ENCODE measurements at places on chromosomes 2 and 18.

- no peak for DNase-seq
These were observed 58.7 kb upstream of the ZNF397 start for GRCh38 chr18:35182151-35182550.

- DNase-seq = no peak
These were observed 654.1 kb upstream of the SYT4 start for GRCh38 chr18:43931439-43931838.

DNA sequence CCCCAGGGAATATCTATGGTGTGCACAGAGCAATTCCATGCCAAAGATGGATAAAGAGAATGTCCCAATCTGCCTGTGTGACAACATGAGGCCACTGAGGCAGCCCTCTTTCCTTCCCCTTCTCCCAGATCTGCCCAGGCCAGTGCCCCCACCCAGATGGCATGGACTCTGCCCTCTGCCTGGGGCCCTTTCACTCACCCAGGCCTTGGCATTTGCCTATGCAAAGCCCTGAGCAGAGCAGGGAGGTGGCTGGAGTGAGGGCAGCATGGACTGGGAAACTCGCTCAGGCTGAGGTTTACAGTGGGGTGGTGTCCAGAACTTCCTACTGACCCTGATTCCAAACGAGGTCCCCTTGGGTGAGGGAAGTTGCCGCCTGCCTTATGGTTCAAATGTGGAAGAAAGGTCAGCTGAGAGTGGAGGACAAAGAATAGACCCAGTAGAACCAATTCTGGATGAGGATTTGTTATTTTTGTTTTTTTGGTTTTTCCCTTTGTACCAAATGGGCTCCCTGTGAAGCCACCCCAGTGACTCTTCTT lies 8.9 kb downstream of the SH2D6 start:
- no peak for DNase-seq

DNA sequence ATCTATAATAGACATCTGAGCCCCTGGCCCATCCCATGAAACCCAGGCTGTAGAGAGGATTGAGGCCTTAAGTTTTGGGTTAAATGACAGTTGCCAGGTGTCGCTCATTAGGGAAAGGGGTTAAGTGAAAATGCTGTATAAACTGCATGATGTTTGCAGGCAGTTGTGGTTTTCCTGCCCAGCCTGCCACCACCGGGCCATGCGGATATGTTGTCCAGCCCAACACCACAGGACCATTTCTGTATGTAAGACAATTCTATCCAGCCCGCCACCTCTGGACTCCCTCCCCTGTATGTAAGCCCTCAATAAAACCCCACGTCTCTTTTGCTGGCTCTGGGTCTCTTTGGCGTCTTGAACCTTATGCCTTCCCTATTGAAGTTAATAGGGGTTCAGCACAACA lies 110.7 kb downstream of the XRCC5 start:
- no peak for DNase-seq

- DNase-seq = no peak
These were observed 311.9 kb downstream of the TXNL1 start for GRCh38 chr18:56326336-56327072.

DNA sequence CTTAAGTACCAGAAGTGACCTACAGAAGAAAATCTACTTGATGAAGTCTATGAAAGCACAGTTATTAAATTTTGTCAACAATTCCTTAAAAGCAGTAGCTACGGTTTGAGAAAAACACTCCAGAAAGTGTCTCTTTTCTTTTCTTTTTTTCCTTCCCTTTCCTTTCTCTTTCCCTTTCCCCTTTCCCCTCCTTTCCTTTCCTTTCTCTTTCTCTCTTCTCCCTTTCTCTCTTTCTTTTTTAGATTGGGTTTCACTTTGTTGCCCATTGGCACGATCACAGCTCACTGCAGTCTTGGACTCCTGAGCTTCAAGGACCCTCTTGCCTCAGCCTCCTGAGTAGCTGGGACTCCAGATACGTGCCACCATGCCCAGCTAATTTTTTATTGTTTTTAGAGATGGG lies 2.6 kb upstream of the ALMS1 start:
- no peak for DNase-seq

GRCh38 chr2:211837706-211838105 lies 700.9 kb downstream of the ERBB4 start:
- no peak for DNase-seq

- DNase-seq = no peak
These were observed 28.8 kb upstream of the NEDD4L start for GRCh38 chr18:58015065-58015780.

GRCh38 chr2:127901339-127902056 lies 15.7 kb upstream of the AMMECR1L start:
- DNase-seq = no peak

DNA sequence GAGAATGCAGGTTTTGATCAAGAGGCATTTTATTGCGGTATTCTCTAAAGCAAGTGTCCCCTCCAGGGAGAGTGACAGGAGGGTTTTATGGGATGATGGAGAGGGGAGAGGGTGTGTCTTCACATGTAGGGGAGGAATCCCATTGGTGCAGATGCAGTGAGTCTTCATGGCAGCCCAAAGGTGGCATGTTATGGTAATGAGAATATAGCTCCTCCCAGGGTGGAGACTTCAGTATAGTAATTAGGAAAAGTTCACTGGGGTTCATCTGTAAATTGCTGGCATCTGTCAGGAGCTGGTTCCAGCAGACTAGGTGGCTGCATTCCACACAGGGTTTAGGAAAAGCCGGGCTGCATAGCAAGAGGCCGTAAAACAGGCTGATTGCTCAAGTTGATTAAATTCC lies 230.7 kb upstream of the CCDC68 start:
- no peak for DNase-seq

- no peak for DNase-seq
These were observed 78.5 kb downstream of the EXOC6B start for GRCh38 chr2:72747344-72747743.

GRCh38 chr2:217193431-217194340 lies 333.8 kb upstream of the TNP1 start:
- no peak for DNase-seq

GRCh38 chr2:233689031-233689430 lies 3.7 kb upstream of the UGT1A6 start:
- no peak for DNase-seq

DNA sequence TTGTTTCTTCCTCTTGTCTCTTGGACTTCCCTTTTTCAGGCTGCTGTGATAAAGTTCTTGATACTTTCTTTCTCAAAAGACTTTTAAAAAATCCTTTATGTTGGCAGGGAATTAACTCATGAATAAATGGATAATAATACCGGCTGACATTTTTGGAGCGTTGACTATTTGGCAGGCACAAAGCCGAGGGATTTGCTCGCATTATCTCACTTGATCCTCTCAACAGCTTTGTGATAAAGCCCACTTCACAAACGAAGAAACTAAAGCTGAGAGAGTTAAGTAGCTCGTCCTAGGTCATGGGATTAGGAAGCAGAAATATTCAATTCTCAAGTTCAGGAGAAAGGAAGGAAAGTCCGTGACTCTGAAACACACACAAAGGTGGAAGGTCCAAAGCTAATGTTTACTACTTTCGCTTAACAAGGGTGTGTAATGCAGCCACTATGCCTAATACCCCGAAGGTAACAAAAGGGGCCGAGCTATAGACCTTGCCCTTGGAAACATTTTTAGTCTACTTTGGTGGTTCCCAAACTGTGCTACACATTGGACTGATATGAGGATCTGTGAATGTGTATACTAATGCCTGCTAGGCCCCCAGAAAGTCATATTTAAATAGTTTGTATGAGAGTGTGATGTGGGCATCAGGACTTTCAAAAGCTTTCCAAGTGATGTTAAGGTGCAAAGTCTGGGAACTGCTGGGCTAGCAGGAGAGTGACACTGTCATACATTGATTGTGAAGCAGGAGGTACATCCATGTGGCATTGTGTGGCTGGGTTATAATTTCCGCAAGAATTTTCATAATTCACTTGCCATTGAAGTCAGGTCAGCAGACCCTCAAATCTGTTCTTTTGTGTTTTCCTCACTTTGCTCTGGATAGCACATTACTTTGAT lies 508.4 kb downstream of the PLCL1 start:
- DNase-seq = no peak

GRCh38 chr18:3970929-3971328 lies 484.2 kb downstream of the DLGAP1 start:
- no peak for DNase-seq

DNA sequence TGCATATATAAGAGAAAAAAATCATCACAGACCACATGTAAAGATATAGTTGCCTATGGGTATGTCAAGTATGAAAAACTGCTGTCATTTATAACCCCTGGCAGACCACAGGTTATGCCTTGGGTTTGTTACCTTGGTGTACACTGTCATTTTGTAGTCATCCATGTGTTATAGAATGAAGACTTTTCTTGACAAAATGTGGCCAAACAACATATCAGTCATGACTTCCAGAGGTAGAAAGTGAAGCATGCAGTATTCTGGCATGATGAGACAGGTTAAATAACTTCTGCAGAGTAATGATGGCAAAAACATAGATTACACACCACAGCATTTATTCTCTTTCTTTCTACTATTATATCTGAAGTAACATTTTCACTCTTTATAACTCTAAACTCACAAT lies 74.9 kb upstream of the NEUROD1 start:
- DNase-seq = no peak

- peak; percentile 60 for DNase-seq
These were observed 39.9 kb upstream of the DARS1 start for GRCh38 chr2:136025057-136025973.

GRCh38 chr2:239768907-239769553 lies 256.1 kb downstream of the NDUFA10 start:
- no peak for DNase-seq

All from activated CD8-positive, alpha-beta T cell treated with anti-CD3 and anti-CD28 coated beads for 36 hours (primary cell).